Frontal cortex (tissue), 4 donors: ENCODE measurements at places on chromosomes 7 and 10. TPM values are rescaled to one million over a fixed set of nuclear protein-coding genes. Genes with fewer than 3 reads are reported as not detected.

ZNF679 gene
- total RNA-seq, result not detected

PIK3CG gene
- total RNA-seq, result 1.6 TPM

SLC18A3 gene
- under 0.01 TPM for total RNA-seq

SLC26A3 gene
- total RNA-seq, result not detected

FAS gene
- 1.6 TPM for total RNA-seq

ACTL6B gene
- total RNA-seq, result 163 TPM

DNA sequence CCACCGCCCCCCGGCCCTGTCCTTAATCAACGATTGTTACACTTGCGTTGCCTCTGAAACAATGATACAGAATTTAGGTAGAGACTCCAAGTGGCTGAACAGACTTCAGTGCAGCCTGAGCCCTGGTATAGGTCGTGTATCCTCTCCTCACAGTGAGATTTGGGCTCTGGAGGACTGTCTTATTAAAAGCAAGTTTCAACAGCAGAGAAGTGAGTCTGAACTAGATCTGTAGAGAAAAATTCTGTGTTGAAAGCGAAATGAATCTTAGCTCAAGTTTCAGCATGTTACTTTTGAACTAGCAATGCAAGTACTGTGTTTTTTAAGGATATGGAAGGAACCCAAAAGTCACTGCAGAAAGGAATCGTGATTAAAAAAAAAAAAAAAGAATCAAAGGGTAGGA lies 103.1 kb downstream of the HOXA1 start:
- DNase-seq, result no peak

GRCh38 chr7:13932131-13932530 lies 57.3 kb downstream of the ETV1 start:
- no peak for DNase-seq

DNA sequence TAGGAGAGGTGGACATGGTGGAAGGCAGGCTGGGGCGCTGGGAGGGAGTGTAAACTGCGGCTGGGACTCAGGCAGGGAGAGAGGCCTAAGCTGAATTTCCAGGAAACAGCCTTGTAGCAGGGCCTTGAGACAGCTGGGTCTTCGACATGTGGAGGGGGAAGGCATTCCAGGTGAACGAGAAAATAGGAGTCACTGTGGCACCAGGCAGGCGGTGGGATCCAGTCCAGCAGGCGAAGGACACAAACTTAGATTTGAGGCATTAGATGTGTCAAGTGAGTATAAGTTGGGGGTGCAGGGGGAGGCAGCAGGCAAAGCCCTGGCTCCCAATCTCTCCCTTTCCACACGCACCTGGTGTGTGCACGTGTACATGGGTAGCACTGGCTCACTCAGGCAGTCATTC lies 105.3 kb downstream of the PTPN20 start:
- DNase-seq, result no peak

- DNase-seq, result no peak
These were observed 11.5 kb downstream of the C10orf71 start for GRCh38 chr10:49310460-49310859.

GRCh38 chr10:44516891-44517290 lies 132.0 kb upstream of the CXCL12 start:
- DNase-seq, result no peak

DNA sequence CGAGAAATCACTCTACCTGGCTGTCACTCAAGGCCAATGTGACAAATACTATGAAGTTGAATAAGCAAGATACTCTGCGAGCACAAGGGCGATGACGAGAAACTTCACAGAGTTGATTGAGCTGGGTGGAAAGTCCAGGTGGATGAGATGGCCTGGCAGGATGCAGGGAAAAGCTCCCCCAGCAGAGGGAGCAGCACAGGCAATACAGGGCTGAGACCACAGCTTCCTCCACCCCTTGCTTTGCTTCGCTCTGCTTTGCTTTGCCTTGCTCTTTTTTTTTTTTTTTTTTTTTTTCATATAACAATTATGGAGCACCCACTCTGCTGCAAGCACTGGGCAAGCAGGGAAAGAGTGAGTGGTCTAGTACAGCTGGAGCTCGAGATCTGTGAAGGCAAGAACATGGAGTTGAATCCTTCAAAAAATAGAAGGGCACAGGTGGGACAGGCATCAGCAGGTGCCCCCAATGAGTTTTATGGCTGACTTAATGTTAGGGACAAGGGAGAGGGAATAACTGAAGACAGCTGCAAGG lies 88.3 kb downstream of the CABCOCO1 start:
- DNase-seq, result no peak

DNA sequence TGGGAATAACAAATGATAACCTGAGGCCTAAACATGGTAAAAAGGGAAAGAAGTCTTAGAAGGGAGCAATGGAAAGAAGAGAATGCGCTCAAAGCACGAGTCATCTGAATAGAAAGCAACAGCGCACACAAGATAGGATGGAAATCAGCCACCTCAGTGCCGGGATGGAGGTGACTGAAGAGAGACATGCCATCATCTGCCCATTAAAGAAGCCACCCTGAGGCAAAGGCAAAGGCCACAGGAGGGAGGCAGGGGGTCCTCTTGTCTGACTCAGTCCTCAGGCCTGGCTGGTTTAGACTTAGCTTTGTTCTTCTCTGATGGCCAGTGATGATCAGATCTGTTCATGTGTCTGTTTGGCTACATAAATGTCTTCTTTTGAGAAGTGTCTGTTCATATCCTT lies 180.6 kb downstream of the CHCHD3 start:
- DNase-seq, result no peak

DNA sequence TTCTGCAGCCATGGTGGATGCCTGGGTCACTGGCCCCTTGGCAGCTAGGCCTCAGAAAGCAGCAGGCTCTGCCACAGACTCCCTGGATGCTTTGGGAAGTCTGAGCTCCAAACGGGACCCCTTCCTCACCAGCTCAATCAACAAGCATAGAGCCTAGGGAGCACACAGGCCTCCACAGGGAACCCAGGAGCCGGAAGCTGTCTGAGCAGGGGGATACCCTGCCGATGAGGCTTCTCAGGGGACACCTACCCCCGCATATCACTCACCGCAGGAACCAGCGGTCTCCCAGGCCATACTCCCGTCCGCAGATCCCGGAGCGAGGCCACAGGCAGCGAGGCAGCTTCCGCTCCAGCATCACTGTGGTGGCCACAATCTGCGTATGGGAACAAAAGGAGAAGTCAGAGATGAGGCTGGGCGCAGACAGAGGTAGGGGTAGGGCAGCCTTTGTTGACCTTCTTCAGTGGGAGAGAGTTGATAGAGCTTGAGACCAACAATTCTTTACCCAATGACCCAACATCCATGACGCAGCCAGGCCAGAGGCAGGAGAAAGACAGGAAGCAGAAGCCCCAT lies 13.4 kb downstream of the TRPV6 start:
- DNase-seq, result no peak

DNA sequence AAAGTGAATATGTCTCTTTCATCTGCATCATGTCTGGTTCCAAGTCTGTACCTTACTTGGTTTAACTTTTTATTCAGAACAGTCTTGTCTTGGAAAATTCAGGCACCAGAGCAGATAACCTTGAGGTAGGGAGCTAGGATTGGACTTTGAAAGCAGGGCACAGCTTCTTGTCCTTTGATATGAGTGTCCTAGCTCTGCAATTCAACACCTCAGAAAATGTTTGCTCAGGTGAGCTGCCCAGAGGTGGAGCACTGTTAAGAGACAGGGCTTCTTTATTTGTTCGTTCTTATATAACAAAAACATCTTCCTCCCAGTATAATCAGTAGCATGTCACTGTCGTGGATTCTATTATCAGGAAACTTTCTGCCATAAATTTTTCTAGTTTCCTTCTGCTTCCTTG lies 118.3 kb downstream of the LRRC4 start:
- DNase-seq, result no peak

DNA sequence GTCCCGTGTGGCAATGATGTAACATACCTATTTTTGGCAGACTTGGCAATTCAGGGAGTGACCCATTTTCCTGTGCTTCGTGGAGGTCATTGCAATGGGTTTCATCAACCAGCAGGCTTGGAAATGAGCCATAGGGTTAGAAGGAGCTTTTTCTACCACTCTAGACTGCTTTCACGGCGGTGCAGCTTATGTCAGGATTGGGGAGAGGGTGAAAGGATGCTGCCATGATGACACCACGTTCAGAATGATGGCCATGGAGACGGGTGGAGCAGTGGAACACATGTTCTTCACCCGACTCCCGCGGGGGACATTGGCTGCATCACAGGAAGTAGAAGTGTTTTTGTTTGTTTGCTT lies 220.2 kb downstream of the EMX2 start:
- no peak for DNase-seq

- DNase-seq, result no peak
These were observed 23.7 kb upstream of the EGFR start for GRCh38 chr7:54995166-54995565.

- DNase-seq, result no peak
These were observed 2.1 kb downstream of the ABI1 start for GRCh38 chr10:26858707-26859034.

- no peak for DNase-seq
These were observed 69.9 kb downstream of the INPP5A start for GRCh38 chr10:132607491-132607890.

- DNase-seq, result no peak
These were observed 3.0 kb downstream of the PIP4K2A start for GRCh38 chr10:22711373-22711772.

GRCh38 chr10:6713716-6714115 lies 133.6 kb upstream of the PRKCQ start:
- no peak for DNase-seq

DNA sequence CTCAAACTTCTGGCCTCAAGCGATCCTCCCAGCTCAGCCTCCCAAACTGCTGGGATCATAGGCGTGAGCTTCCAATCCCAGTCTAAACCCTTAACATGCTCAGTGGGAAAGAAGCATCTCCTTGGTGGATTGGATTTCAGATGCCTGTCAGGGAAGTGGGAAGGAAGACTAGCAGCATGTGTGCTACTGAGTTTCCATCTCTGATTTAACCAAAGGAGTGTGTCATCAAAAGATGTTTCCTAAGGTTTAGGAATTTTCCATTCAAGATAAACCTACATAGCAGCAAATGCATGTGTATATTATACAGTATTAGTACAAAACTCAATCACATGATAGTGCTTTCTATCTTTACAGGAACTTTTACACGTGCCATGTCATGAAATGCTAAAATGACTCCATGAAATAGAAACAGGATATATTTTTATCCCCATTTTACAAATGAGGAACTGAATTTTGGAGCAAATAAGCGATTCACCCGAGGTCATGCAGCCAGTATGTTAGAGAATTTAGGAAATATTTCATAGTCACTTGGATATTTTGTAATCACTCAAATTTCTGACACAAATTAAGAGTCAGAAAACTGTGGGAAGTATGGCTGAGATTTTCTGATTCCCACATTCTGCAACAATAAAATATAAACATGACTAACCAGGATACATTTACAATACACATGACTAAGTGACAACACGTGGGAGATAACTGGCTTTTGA lies 11.4 kb upstream of the TMEM26 start:
- DNase-seq, result no peak

DNA sequence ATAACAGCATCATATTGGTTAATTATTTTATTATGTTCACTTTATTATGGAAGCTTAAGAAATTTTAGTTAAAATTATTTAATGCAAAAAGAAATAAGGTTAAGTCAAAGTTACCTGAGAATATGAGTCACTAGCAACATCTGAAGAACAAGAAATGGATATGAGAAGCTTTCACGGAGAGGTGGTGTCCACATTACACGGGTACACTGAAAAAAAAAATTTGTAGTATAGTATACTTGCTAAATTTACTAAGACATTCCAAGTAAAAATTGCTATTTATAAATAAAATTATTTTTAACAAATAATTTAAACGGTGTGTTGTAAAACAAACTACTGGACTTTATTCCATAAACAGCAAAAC lies 63.9 kb downstream of the DPY19L1 start:
- no peak for DNase-seq

DNA sequence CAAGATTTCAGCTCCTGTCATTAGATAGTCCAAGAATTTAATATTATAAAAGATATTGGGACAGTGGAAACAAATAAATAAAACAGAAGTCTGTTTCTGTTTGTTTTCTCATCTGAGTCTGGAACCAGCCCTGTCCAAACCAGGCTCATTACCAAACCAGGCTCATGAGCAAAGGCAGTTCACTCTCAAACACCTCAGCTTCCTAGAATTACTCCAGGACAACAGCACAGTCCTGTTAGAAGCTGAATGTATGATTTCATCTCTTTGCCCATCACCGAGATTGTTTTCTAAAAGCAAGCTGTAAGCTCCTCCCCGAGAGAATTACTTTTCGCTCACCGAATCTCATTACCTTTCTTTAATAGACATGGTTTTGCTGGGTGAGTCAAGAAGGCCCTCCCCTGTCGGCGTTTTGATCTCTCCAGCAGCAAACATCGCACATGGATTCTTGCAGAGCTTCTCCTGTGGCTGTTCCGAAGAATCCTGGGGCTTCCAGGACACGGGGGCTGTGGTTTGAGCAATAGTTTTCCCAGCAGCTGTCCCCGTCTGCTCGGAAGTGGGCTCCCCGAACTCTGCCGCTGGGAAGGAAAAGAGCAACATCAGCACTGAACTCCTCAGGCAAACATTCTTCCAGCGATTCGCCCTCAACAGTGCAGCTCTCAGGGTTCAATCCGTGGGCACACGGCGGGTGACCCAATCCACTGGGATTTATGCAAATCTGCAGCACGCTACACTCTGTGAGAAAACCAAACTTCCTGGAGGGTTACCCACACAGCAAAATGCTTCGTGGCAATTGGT lies 112.5 kb downstream of the SVIL start:
- no peak for DNase-seq

GRCh38 chr7:116322541-116322940 lies 112.2 kb downstream of the TES start:
- DNase-seq, result no peak

- DNase-seq, result no peak
These were observed 14.5 kb upstream of the RNF216 start for GRCh38 chr7:5795752-5796475.
